ENCODE measurements at places on chromosomes 5 and 9. TPM values are rescaled to one million over a fixed set of nuclear protein-coding genes. Genes with fewer than 3 reads are reported as not detected.

Gene IRX2
- 69.0 TPM for total RNA-seq

Gene SLC25A46
- total RNA-seq, result 38.2 TPM

Gene TMEM174
- total RNA-seq, result not detected

Gene PAX5
- not detected for total RNA-seq

Gene ANKRD34B
- not detected for total RNA-seq

Gene TOR1A
- 38.2 TPM for total RNA-seq
